ENCODE measurements at places on chromosomes 4 and X. TPM values are rescaled to one million over a fixed set of nuclear protein-coding genes. Genes with fewer than 3 reads are reported as not detected.
A peak's percentile ranks its signal among the peaks of the same experiment; 100 is the strongest.

SHOX gene
- polyA plus RNA-seq, result not detected

TLR10 gene
- polyA plus RNA-seq, result 0.55 TPM

COX7B2 gene
- polyA plus RNA-seq, result not detected

DNA sequence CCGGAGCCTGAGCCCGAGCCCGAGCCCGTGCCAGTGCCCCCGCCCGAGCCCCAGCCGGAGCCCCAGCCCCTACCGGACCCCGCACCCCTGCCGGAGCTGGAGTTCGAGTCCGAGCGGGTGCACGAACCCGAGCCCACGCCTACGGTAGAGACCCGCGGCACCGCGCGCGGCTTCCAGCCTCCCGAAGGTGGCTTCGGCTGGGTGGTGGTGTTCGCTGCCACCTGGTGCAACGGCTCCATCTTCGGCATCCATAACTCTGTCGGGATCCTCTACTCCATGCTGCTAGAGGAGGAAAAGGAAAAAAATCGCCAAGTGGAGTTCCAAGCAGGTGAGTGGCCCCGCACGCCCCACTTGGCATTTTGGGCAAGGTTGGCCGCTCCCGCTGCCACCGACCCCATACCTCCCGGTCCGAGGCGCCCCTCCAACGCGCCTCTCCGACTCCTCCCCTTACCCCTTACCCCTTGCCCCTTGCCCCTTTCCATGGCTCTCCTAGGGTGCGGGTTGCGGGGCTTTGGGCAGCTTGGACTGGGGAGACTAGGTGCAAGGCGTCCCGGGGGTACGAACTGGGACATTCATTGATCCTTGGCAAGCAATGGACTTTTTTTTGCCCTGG, 553 bp downstream of the SLC16A2 start:
- H3K36me3 ChIP-seq, result no peaks in the 10 kb centered on the region
- peaks cover 25% of the 10 kb centered on the region for H3K27me3 ChIP-seq
- no peak for DNase-seq
- peak overlapping the region; percentile 79 for H3K4me3 ChIP-seq

TMEM150C gene
- polyA plus RNA-seq, result not detected

CXCL10 gene
- polyA plus RNA-seq, result not detected

GRCh38 chrX:119573222-119573621, 1.1 kb upstream of the UBE2A start:
- DNase-seq, result no peak
- peaks cover 4% of the 10 kb centered on the region for H3K27me3 ChIP-seq
- H3K27ac ChIP-seq, result peak overlapping the region; percentile 22
- H3K4me1 ChIP-seq, result peaks cover 9% of the 10 kb centered on the region
- peak overlapping the region; percentile 85 for H3K4me3 ChIP-seq

FRG2 gene
- not detected for polyA plus RNA-seq

DNA sequence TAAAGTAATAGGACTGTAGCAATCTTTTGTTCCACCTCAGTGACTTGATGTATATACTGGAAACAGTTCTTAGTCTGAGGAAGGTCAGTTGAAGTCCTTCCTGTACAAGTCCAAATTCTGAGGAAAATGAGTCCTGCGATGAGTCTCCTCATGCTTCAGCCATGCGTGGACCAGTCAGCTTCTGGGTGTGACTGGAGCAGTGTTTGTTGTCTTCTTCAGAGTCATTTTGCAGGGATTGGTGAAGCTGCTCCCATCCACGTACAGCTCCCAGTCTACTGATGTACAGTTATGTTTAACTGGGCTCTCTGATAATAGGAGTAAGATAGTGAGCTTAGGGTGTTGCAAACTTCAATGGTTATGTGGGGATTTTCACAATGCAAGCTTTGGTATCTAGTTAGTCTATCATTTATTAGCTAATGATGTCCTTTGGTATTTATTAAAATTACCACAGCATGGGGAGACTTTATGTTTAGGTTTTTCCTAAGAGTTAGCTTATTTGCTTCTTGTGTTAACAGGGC, 3.4 kb downstream of the UGT2B17 start:
- H3K27ac ChIP-seq, result no peak overlapping the region
- no peak overlapping the region for H3K4me3 ChIP-seq
- H3K36me3 ChIP-seq, result no peaks in the 10 kb centered on the region
- H3K4me1 ChIP-seq, result no peaks in the 10 kb centered on the region
- H3K27me3 ChIP-seq, result peaks cover 2% of the 10 kb centered on the region

DNA sequence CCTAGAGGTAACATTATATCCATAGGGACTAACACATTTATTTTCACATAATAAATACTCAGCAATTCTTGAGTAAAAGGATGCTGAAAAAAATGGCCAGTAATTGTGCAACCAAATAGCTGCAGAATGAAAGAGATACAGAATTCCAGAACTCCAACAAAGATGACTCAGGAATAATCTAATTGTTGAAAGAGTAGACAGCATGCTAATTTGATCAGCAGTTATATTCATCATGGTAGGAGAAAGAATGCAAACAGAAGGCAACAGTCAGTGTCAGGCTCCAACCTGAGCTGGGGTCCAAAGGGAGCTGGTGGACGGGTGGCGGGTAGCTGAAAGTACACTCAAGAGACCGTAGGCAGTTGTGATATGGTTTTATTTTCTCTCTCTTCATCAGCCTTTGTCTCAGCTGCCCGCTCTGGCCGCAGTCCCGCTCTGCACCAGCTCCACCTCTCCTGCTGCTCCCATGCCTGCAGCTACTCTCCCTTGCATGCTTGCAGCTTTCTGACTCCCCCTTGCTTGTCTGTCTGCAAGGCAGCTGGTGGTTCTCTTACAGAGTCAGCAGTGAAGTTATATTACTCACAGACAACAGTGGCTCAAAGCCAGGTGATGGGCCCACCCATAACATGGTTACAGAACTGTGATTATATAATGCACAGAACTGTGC, 1150.1 kb downstream of the STIM2 start:
- DNase-seq, result no peak
- no peak overlapping the region for H3K4me3 ChIP-seq
- H3K4me1 ChIP-seq, result no peaks in the 10 kb centered on the region
- H3K36me3 ChIP-seq, result no peaks in the 10 kb centered on the region
- H3K27ac ChIP-seq, result no peak overlapping the region

MEPE gene
- polyA plus RNA-seq, result not detected

DNA sequence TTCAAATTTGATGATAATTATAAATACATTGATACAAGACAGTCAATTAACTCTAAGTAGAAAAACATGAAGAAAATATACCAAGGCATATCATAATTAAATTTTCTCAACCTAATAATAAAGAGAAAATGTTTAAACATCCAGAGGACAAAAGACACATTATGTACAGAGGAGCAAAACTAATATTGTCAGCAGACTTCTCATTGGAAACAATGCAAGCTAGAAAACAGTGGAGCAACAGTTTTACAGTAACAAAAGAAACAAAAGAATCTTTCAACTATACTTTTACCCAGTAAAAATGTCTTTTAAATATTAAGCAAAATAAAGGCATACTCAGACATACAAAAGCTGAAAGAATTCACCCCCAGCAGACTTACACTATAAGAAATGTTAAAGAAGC, 238.0 kb downstream of the TMA16 start:
- H3K4me3 ChIP-seq, result no peak overlapping the region
- H3K27me3 ChIP-seq, result peaks cover 2% of the 10 kb centered on the region
- DNase-seq, result no peak
- H3K27ac ChIP-seq, result no peak overlapping the region
- no peaks in the 10 kb centered on the region for H3K4me1 ChIP-seq

EDA2R gene
- not detected for polyA plus RNA-seq

DNA sequence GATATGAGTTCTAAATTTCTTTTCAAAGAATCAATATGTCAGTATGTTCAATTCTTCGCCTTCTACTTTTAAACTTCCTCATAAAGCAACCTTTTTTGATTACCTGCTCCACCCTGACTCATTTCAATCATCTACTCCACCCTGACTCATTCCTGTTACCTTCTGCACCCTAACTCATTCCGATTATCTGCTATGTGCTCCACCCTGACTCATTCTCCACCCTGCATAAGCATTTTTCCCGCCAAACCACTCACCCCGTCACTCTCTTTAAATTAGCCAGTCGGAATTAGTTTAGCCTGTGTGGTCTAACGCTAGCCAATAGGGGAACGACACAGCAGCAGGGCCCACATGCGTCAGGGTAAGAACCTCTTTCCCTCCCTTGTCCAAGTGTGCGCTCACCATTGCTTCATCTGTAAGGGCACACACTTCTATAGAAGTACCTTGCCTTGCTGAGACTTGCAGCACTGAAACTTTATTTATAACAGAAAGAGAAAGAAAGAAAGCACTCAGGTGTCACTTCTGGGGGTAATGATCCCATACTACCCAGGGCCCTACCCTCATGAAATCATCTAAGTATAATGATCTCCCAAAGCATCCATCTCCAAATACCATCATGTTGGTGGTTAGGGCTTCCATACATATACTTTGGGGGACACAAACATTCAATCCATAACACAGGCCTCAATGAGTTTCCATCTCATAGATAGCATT, 875.2 kb downstream of the RAPGEF2 start:
- H3K36me3 ChIP-seq, result no peaks in the 10 kb centered on the region
- no peak overlapping the region for H3K27ac ChIP-seq
- no peak for DNase-seq
- H3K4me1 ChIP-seq, result no peaks in the 10 kb centered on the region

GRCh38 chr4:1752284-1753041, 31.1 kb downstream of the TACC3 start:
- no peak for DNase-seq
- H3K4me1 ChIP-seq, result no peaks in the 10 kb centered on the region
- no peak overlapping the region for H3K27ac ChIP-seq
- H3K36me3 ChIP-seq, result no peaks in the 10 kb centered on the region
- no peak overlapping the region for H3K4me3 ChIP-seq

DNA sequence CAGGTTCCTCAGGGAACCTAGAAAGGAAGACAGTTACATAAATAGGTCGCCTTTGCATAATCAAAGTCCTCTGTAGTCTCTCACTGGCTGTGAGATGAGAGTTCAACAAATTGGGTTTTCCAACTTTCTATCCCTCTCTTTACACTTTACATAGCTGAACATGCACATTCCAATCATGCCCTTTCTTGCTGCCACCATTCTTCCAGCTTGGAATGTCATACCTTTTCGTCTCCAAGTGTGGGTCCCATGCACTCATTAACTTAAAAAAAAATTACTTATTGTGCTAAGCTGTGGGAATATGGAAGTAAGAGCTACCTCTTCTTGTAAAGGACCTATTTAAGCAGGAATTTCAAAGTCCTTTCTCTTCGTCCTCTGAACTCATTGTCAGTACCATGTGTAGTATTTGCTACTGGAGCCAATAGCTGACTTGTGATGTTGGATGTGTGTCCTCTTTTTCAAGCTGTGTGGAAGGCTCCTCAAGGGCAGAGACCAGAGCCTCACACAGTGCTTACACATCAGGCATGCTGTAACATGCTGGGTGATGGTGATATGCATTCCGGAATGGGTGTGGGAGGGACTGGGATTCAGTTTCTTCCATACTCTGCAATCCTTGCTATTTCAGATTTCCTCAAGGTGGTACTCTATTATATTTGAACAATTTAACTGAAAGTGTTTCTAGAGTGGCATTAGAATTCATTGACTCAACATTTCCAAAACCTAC, 7.1 kb downstream of the ENOPH1 start:
- no peak overlapping the region for H3K4me3 ChIP-seq
- H3K27me3 ChIP-seq, result peaks cover 3% of the 10 kb centered on the region
- H3K36me3 ChIP-seq, result no peaks in the 10 kb centered on the region

DNA sequence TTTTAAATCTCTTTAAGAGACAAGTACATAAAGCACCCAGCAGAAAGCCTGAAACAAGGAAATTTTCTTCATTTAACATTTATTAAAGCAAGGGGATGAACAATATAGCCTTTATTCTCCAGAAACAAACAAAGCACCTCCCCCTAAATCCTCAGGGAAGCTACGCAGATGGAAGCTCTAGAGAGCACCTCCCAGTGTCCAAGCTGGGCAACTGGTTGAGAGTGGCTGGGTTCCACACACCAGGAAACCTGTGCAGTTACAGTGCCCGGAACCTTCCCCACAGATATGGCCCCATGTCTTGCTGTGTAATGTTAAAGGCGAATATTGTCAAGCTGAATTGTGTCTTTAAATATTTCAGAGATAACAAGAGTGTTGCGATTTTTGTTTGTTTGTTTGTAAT, 8.9 kb upstream of the TRIML1 start:
- no peaks in the 10 kb centered on the region for H3K36me3 ChIP-seq
- H3K27ac ChIP-seq, result no peak overlapping the region
- no peak overlapping the region for H3K4me3 ChIP-seq
- H3K4me1 ChIP-seq, result no peaks in the 10 kb centered on the region
- no peak for DNase-seq

SMR3B gene
- not detected for polyA plus RNA-seq

SSX2 gene
- not detected for polyA plus RNA-seq

EVC2 gene
- not detected for polyA plus RNA-seq

PPP2R2C gene
- not detected for polyA plus RNA-seq
